CD4-positive, alpha-beta T cell treated with Interleukin-4 for 1 hour (primary cell): ENCODE measurements at places on chromosomes 3 and 15.
A peak's percentile ranks its signal among the peaks of the same experiment; 100 is the strongest.

GRCh38 chr3:164679245-164679644 is 399.1 kb downstream of the SI start:
- DNase-seq, result no peak

- DNase-seq, result no peak
Observed at GRCh38 chr3:126896968-126897367, 85.9 kb upstream of the PLXNA1 start.

DNA sequence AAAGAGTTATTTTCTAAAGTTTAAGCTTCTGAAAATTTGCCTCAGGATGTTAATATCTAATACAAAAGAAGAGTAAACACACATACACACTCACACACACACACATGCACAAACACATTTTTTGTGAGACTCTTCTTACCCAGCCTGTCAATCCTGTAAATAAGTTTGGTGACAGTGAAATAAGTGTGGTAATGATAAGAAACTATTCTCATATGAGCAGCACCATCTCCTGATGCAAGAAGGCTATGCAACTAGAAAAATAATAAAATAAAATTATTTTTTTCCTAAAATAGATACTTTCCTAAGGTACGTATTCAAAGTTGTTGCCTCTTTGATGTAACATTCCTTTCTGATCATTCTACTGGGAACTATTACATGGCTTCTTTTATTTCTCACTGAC is 155.1 kb downstream of the MECOM start:
- no peak for DNase-seq

DNA sequence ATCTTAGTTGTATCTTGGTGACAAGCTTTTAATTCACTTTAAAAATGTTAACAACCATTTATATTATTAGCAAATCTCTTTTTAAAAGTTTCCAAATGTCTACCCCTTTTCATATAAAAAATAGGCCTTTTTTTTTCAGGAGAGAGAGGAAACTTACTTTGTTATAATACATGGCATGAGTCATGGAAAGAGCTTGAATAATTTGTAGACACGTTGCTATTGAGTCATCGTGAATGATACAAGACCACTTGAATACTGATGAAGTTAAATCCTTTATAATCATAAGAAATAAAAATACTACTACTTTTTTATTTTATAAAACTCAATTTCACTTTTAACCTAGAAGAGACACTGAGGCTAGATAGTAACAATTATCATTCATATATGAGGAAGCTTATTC is 70.3 kb upstream of the BBX start:
- DNase-seq, result no peak

DNA sequence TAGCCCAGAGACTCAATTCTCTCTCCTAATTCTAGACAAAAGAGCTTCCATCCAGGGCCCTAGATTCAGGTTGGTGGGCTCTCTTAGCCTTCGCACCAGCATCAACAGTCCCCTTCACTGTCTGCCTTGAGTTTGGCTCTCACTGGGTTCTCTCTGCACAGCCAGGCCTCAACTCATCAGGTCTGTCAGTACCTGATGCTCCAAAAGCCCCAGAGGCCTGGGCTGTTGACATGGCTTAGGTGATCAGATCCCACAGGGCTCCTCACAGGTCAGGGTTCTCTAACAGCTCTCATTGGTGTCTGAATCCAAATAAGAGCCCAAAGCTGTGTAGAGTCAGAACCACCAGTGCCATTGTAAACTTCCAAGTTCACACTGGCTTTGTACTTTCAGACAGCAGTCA is 206.6 kb upstream of the PPP2R3A start:
- DNase-seq, result no peak

DNA sequence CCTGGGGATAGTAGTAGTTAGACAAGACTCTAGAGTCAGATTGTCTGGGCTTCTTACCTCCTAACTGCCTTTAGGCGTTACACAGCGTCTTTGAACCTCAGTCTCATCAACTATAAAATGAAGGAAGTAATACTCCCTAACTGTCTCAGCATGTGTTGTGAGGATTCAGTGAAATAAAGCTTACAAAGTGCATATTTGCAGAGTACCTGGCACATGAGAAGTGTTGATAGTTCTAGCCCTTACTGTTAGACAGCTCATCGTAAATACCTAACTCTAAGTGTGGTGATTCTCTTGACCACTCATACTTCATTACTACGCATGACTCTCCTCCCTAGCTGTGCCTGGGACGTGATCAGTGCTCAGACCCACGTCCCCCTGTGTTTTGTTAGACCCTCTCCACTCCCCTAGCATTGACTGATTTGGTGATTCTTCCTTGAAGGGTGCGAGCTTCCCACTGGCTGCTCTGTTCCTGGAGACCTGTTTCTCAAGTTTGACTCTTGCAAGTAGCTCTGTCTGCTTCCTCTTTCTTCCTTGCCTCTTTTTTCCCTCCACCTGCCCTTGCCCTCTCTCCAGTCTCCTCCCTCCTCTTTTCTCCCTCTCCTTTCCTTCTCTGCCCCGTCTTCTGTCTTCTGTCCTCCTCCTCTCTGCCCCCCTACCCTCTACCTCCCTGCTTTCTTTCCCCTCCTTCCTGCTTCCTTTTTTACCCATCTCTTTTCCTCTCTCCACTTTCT is 124.2 kb downstream of the SLC25A26 start:
- DNase-seq, result no peak

- no peak for DNase-seq
Observed at GRCh38 chr3:160885791-160886286, 129.8 kb downstream of the PPM1L start.

- no peak for DNase-seq
Observed at GRCh38 chr3:130748467-130748861, 1.8 kb upstream of the PIK3R4 start.

- no peak for DNase-seq
Observed at GRCh38 chr3:126200534-126200933, 20.1 kb upstream of the ALDH1L1 start.

GRCh38 chr3:136994772-136995516 is 37.2 kb downstream of the IL20RB start:
- DNase-seq, result no peak

DNA sequence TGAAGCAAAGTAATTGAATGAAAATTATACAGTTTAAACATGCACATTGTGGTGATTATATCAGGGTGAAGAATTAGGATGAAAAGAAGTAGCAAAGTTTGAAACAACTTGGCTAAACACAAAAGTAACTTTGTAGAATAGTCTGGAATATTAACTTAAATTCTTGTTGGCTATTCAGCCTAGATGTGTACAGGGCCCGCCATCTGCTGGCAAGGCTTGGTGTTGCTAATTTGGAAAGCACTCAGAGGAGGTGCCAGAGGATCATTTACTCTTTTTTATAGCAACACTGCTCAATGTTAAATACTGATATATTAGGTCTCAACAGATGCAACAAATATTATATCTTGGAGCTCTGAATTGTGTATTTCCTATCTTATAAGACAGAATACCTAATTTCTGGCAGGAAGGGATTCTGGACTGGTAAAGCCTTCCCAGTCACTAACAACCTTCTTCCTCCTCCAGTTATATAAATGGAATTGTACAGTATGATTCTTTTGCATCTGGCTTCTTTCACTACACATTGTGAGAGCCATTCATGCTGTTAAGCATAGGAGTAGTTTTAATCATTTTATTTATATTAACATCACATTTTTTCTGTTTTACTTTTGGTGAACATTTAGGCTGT is 36.1 kb downstream of the TTC23 start:
- DNase-seq, result peak; percentile 58

DNA sequence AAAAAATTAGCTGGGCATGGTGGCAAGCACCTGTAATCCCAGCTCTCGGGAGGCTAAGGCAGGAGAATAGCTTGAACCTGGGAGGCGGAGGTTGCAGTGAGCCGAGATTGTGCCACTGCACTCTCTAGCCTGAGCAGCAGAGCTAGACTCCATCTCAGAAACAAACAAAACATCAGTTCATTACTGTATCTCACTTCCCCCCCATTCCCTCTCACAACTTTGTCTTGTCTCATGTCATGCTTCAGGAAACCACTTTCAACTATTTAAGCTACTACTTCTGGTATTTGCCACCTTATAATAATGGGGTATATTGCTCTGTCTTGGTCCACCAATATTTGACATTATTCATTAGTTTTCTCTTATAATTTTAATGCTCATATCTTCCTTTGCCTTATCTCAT is 26.2 kb downstream of the PIK3CA start:
- DNase-seq, result no peak

- DNase-seq, result no peak
Observed at GRCh38 chr15:25686780-25687179, 176.3 kb downstream of the ATP10A start.

DNA sequence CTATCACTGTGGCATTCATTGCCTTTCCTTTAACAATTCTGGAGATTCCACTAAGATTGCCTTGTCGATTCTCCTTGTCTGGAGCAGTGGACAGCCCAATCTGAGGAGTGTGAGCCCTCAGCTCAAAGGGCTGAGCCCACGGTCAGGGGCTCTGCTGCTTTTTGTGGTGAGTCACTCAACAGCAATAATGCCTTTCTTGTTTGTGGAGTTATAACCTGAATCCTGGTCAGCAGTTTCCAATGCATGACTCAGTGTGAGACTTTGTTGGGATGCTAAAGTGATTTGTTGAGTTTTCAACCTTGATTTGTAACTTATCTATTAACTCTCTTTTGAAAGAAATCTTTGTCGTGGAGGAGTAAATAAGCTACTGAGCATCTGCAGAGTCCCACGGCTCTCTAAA is 183.5 kb downstream of the TJP1 start:
- DNase-seq, result no peak

DNA sequence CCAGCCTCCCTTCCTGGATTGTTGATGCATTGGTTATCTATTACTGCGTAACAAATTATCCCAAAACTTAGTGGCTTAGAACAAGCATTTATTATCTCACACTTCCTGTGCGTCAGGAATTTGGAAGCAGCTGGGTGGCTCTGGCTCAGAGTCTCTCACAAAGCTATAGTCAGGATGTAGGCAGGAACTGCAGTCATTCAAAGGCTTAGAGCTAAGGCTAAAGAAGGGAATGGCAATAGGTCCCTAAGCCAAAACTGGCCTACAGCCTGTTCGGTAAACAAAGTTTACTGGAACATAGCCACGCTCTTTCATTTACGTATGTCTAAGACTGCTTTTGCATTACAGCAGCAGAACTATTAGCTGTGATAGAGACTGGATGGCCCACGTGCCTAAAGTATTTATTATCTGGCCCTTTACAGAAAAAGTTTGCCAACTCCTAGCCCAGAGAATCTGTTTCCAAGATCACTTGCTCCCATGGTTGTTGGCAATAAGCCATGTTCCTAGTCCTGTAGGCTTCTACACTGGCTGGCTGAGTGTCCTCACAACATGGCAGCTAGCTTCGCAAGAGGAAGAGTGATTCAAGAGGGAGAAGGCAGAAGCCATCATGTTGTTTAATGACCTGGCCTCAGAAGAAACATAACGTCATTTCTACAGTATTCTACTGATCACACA is 132.4 kb downstream of the SNRK start:
- no peak for DNase-seq

DNA sequence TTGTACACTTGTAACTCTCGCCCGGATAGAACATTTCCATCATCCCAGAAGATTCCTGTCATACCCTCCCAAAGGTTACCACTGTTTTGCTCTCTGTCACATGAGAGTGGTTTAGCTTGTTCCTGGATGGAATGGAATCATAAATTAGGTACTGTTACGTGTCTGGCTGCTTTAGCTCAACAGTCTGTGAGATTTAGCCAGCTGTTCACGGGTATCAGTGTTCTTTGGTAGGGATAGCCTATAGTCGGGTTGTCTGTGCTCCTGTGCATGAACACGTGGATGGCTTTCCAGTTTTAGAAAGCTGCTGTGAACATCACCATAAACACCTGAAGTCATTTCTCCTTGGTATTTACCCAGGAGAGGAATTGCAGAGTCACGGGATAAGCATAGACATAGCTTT is 58.2 kb upstream of the NR2C2 start:
- DNase-seq, result no peak

DNA sequence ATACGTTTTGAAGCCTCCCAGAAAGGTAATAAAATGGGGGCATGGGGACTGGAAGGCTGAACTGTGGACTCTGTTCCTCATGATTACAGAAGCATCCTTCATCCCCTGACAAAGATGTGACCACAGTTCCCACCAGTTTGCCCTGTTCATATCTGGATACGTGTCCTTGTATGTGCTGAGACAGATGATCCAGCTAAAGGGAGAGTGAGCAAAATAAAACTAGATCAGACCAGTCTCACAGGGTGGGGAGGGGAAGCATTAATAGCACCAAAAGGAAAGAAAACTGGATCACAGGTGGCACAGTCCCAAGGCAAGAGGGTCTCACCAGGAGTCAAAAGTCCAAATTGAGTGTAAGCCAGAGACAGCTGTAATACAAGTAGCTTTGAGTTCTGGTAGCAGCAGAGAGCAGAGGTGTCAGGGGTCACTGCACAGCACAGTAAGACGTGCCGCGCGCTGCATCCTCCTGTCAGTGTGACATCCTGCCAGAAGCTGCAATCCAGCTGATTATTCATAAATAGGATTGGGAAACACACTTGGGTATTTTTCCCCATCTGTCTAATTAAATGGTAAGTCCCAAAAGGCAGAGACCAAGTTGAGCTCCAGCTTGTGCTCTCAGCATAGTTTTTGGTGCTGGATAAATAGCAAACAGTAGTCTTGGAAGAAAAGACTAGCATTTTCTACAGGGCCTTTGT is 560.0 kb upstream of the CFAP20DC start:
- DNase-seq, result no peak

DNA sequence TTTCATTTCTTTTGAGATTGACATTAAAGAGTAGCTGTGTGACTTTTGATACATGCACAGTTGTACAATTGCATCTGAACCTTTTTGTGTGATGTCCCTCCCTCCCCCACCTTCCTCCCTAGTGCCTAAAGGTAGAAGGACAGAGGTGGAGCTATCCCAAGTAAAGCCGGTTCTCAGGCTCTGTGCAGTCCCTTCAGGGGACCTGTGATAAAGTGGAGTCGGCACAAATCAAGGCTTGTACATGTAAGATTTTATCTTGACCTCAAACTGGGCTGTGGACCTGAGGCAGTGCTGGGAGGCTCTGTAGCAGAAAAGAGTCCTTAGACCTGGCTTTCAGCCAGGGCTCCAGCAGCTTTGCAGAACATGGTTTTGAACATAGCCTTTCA is 55.5 kb upstream of the CMTM7 start:
- DNase-seq, result no peak

DNA sequence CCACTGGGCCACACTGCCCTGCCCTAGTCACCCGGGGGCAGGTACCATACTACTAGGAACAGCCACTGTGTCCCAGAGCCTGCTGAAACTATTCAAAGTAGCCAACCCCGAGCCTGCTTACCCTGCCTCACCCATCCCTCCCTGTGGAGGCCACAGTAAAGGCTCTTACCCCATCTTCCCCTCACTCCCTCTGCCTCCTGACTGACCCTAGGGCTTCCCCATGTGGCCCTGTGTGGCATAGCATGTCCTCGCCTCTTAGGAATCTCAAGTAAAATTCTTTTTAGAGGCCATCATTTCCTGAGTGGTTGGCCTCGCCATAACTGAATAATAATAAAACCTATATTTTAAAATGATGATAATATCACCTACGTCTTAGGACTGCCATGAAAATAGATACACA is 112.2 kb upstream of the SLC6A11 start:
- no peak for DNase-seq

GRCh38 chr15:77067691-77068367 is 3.1 kb downstream of the TSPAN3 start:
- DNase-seq, result no peak

GRCh38 chr3:10173095-10173925 is 8.6 kb downstream of the IRAK2 start:
- no peak for DNase-seq

GRCh38 chr3:126446301-126446700 is 29.4 kb downstream of the ZXDC start:
- no peak for DNase-seq
